Activated CD8-positive, alpha-beta memory T cell treated with anti-CD3 and anti-CD28 coated beads for 1 hour (primary cell): ENCODE measurements at places on chromosomes 6 and 20.

GRCh38 chr20:61768571-61769285, 297.0 kb downstream of the TAF4 start:
- DNase-seq: no peak

GRCh38 chr6:126531840-126532239, 191.9 kb downstream of the CENPW start:
- no peak for DNase-seq

GRCh38 chr6:102812242-102812641, 1418.7 kb downstream of the GRIK2 start:
- no peak for DNase-seq

- DNase-seq: no peak
Measured at GRCh38 chr6:40425192-40425919, 161.8 kb downstream of the LRFN2 start.

GRCh38 chr20:64217539-64218221, 37.9 kb upstream of the PCMTD2 start:
- DNase-seq: no peak

GRCh38 chr6:43687079-43687436, 533 bp downstream of the MRPS18A start:
- no peak for DNase-seq

- DNase-seq: no peak
Measured at GRCh38 chr6:148455225-148455624, 112.6 kb downstream of the SASH1 start.

DNA sequence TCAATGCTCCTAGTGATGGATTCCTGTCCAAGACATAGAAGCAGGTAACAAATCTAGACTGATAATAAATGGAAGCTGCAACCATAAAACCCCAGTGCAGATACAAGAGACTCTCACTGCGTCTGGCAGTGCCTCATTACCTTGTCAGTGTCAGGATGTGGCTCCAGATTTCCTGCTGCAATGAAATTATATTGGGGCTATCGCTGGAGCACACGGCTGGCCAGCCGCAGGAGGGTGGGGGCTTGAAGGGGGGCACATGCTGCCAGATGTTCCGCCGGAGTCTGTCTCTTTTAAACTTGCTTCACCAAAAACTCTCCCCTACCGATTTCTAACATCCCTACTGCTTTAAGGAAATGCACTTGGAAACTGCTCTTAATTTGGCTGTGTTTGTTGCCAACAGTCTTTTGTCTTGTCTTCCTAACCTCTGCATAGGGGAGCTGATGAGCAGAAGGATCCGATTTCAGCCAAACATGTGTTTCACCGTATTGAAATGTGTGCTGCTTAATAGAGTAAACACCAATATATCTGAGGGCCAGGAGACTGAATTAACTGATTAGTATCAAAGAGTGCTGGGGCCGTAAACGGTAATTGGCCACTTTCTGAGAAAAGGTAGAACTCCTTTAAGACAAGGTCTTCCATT, 102.2 kb upstream of the EXOC2 start:
- DNase-seq: no peak

- DNase-seq: no peak
Measured at GRCh38 chr6:98836962-98837944, 2.9 kb downstream of the POU3F2 start.

- DNase-seq: no peak
Measured at GRCh38 chr6:111173946-111174345, 86.6 kb downstream of the SLC16A10 start.

DNA sequence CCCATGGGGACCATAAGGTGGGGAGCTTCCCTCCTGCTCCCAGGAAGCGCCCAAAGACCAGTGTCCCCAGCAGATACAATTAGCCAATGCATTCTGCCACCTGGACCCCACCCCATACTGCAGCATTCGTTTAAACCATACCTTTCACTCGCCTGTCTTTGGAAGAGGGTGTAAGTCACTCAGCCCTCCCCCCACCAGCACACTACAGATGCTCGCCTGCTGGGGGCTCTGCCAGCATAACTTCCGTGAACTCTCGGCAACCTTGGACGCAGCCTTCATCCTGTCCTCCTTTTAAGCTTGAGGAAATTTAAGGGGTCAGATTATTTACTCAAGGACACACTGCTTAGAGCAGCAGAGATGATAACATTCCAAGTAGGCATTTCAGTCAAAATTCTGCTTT, 94.4 kb upstream of the NAA20 start:
- DNase-seq: no peak

DNA sequence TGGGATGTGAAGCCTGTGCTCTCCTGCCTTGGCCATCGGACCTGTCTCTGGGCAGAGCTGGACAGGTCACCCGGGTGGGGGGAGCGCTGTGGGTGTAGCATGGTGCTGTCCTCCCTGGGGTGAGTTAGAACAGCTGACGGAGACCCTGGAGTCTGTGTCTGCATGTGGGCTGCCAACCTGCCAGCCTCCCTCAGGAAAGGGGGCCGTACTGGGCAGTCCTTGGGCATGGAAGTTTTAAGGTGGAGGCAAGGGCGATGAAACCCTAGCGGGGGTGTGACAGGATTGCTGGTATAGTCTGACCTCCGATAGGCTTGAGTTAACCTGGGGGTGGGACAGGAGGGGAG, 2.4 kb downstream of the SOX18 start:
- DNase-seq: no peak

DNA sequence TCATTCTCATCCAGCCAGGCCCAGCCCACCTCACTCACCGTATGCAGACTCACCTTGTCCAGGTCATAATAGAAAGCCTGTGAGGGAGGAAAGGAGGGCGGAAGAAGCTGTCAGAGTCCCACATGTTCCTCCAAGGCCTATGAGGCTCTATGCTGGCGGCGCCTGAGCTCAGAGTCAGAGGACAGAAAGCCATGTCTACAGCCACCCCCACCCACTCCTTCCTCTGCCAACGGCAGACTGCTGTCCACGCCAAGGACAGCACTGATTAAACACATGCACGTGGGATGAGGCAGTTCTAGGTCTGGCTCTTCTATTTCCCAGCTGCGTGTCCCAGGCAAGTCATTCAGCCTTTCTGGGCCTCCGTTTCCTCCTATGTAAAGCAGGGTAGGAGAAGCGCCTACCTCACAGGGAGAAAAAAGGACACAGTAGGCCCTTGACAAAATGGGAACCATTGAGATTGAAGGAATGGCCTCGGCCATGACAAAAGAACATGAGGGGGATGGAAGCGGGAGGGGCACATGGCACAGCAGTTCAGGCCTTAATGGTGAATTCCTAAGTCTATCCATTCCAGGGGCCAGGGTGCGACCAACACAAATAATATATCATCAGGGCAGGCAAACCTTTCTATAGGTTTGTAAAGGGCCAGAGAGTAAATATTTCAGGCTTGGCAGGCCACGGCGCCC, 80.1 kb downstream of the RIPOR3 start:
- no peak for DNase-seq

DNA sequence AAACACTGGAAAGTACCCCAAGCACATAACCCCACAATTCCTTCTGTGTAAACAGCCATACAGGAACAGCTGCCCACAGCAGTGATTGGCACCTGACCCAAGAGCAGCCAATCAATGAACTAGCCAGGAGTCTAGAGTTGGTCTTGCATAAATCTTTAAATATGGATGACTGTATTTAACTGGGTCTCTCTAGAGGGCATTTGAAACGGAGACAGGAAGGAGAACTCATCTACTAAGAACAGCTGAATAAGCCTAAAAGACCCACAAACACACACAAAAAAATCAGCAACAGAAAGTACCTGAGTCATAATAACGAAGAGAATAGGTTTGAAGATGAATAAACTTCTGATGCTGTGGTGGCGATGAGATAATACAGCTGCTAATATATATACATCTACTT, 49.0 kb upstream of the ASF1A start:
- no peak for DNase-seq

- no peak for DNase-seq
Measured at GRCh38 chr20:62955519-62956386, 3.2 kb downstream of the SLC17A9 start.

DNA sequence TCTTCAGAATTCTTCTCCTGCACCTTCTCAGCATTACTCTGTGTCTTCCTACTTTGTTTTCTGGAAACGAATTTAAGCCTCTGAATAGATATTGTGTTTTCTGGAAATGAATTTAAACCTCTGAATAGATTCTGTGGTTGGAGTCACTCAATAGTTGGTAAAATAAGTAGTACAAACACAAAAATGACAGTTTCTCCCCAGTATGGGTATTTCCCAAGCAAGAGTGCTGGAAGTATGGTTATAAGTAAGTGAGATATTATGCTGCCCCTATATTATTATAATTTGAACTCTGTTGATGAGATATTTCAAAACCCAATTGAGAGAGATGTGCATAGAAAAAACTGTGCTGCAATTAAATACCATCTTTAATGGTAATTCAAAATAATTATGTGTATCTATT, 94.9 kb downstream of the TINAG start:
- no peak for DNase-seq

- no peak for DNase-seq
Measured at GRCh38 chr6:129186988-129187387, 304.1 kb downstream of the LAMA2 start.

DNA sequence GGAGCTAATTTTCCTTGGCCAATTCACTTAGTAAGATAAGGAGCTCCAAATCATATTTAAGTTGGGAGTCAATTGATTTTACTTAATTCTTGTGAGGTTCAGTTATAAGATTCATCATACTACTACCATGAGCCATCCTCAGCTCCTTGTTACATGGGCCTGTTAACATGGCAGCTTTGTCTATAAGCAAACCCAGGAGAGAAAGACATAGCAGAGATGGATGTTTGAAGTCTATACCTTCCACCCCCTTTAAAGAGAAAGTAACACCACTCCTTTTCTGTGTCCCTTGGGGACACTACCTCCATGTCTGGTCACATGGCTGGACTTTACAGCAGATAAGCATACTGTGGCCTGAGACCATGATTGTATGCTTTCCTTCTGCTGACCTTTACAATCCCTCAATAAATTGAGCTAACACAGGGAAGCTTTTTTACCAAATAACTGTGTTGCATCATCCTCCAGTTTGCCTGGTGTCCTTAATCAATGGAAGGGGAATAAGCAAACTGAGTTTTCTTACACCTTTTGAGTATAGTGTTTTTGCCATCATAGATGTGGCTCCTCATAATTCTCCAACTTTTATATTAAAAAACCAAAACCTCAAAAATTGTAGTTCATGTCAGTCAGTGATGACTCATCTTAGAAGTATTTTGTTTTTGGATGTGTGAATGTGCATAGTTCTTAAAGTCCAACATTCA, 9.8 kb upstream of the ZNFX1 start:
- no peak for DNase-seq

- peak; percentile 32 for DNase-seq
Measured at GRCh38 chr6:39347906-39348585, 25.5 kb upstream of the KCNK16 start.

DNA sequence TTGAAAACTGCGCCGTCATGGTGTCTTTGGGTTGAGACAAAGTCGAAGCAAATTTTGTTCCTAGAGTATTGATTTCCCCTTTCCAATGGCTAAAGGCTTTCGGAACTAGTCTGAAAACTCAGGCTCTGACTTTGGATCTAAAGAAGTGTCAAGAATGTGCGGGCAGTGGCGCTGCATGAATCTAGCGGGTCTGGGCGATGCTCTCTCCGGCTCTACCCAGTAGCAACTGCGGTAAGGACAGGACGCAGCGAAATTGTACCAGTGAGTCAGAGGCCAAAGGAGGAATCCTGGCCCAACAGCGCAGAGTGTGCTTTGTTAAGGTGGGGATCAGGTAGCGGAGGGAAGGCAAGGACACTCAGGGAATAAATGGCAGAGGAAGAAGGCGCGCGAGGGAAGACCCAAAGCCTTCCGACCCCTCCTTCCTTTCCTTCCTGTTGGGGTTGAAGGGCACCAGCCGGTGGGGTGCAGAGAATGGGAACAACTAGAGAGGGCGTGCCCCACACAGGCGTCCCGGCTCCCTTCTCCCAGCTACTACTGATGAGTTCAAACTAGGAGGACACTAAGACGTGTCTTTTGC, 32.1 kb downstream of the HLA-F start:
- no peak for DNase-seq

DNA sequence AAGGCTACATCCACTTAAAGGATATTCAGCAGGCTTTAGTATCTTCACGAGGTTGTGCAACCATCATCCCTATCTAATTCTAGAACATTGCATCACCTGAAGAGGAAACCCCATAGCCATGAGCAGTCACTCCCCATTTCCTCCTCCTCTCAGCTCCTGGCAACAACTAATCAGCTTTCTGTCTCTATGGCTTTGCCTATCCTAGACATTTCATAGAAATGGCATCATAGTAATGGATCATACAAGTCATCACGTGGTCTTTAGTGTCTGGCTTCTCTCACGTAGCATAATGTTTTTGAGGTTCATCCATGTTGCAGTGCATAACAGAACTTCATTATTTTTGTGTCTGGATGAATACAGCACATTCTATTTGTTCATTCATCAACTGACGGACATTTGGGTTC, 20.5 kb downstream of the SNAI1 start:
- DNase-seq: no peak

GRCh38 chr20:5488823-5489222, 172.1 kb upstream of the PROKR2 start:
- DNase-seq: no peak

DNA sequence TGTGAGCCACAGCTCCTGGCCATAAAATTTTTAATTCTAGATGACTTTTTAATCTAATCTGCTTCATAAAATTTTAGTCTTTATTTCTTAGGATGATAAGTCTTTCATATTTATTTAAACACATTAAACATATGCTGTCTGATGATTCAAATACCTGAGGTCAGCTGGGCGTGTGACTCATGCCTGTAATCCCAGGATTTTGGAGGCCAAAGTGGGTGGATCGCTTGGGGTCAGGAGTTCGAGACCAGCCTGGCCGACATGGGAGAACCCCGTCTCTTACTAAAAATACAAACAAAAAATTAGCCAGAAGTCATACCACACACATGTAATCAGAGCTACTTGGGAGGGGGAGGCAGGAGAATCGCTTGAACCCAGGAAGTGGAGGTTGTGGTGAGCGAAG, 53.1 kb downstream of the RBM24 start:
- DNase-seq: no peak

- no peak for DNase-seq
Measured at GRCh38 chr20:31813611-31814010, 5.5 kb upstream of the MYLK2 start.

GRCh38 chr6:151901009-151901411, 93.5 kb downstream of the ESR1 start:
- no peak for DNase-seq
